ENCODE measurements at places on chromosomes 6 and 20. TPM values are rescaled to one million over a fixed set of nuclear protein-coding genes. Genes with fewer than 3 reads are reported as not detected.

The TRDN gene
- total RNA-seq, result 41.6 TPM

The PRR18 gene
- total RNA-seq, result 0.23 TPM

DNA sequence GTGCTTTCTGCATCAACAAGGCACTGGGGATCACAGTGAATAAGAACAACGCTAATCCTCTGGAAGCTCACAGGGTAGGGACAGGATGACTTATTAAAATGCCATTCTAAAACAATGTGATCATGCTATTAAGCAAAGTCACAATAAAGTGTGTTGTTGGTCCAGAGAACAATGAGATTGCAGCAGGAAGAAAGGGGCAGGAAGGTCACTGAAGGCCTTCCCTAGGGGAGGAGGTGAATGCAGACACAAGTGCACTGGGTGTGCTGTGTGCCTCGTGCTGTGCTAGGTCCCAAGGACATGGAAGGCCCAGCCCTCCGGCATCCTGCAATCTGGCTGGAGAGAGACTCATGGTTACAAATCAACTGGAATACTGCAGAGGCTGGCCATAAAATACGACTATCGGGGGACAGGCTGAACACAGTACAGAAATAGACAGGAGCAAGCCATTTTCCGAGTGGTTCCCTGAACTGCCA is 55.7 kb downstream of the LYRM4 start:
- no peaks in the 10 kb centered on the region for H3K27me3 ChIP-seq
- DNase-seq, result no peak
- no peak overlapping the region for H3K27ac ChIP-seq
- no peaks in the 10 kb centered on the region for H3K4me1 ChIP-seq
- no peaks in the 10 kb centered on the region for H3K36me3 ChIP-seq

DNA sequence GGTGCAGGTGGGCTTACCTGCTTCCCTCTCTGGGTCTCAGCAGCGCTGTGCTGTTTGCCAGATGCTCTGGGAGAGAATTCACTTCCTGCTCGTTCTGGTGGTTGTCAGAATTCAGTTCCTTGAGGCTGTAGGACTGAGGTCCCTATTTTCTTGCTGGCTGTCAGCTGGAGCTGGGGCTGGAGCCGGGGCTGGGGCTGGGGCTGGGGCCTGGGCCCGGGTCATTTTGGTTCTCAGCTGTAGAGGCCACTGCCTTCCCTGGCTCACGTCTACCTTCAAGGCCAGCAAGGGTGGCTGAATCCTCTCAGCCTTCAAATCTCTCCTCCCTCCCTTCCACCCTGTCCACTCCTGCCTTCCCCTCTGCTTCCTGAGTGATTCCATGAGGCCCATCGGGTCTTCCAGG is 16.8 kb upstream of the PHACTR3 start:
- DNase-seq, result no peak
- H3K27me3 ChIP-seq, result peaks cover 8% of the 10 kb centered on the region
- H3K4me3 ChIP-seq, result no peak overlapping the region
- no peak overlapping the region for H3K27ac ChIP-seq
- H3K36me3 ChIP-seq, result no peaks in the 10 kb centered on the region

DNA sequence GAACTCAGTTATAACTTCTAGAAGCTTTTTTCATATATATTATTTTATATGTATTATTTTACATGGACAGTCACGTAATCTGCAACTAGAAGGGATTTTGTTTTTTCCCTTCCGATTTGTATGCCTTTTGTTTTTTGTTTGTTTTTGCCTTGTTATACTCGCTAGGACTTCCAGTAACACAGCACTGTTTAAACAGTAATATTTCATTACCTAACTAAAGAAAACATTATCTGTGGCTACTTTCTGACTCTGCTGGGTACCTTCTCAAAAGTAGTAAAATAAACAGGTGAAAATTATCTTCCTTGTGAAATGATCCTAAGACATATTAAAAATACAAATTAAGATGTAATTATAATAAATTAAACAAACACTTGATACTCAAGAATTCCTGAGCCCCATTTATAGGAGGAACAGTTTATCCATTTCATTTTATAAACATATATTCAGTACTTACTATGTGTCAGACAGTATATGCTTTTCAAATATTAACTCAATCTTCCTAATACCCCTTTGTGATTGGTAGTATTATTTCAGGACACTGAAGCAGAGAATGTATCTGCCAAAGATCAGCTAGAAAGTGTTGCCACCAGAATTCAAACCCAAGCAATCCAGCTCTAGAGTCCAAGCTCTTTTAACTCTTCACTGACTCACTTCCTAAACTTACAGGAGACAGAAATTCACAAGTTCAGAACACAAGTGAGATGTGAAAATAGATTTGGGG is 65.3 kb downstream of the MAP3K5 start:
- H3K36me3 ChIP-seq, result no peaks in the 10 kb centered on the region
- H3K4me3 ChIP-seq, result no peak overlapping the region
- H3K4me1 ChIP-seq, result no peaks in the 10 kb centered on the region
- H3K27me3 ChIP-seq, result no peaks in the 10 kb centered on the region
- DNase-seq, result no peak
- H3K27ac ChIP-seq, result no peak overlapping the region

DNA sequence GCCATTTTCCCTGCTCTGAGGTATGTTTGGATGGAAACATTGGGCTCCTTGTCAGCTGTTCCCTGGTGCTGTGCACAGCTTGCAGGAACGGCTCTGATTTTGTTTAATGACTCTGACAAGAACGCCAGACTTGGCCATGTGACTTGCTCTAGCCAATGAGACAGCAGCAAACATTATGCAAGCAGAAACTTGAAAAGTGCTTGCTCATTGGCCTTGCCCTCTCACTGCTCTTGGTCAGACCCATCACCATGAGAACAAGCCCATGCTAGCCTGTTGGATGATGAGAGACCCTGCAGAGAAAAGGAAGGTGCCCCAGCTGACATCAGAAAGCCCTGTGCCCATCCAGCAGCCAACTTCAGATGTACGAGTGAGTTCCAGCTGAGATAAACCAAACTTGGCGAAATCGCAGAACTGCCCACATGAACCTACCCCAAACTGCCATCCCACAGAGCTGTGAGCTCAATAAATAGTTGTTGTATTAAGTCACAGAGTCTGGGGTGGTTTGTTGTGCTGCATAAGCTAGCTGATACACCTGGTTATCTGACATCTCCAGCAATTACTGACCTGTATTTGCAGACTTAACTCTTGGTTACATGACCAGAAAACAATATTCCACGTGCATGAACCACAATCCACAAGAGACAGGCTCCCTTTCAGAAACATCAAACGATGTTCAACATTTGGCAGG is 96.9 kb downstream of the JPH2 start:
- no peak overlapping the region for H3K4me3 ChIP-seq
- no peaks in the 10 kb centered on the region for H3K27me3 ChIP-seq
- DNase-seq, result no peak
- no peaks in the 10 kb centered on the region for H3K4me1 ChIP-seq
- no peak overlapping the region for H3K27ac ChIP-seq

- no peaks in the 10 kb centered on the region for H3K4me1 ChIP-seq
- no peak overlapping the region for H3K27ac ChIP-seq
- H3K4me3 ChIP-seq, result no peak overlapping the region
Measured at GRCh38 chr6:107547451-107547840, 57.5 kb downstream of the SOBP start.
